ENCODE measurements at places on chromosomes 6 and 20. TPM values are rescaled to one million over a fixed set of nuclear protein-coding genes. Genes with fewer than 3 reads are reported as not detected.

Gene CALHM6
- 3.2 TPM for total RNA-seq

Gene NHSL1
- total RNA-seq = 18.8 TPM

Gene DNAAF9
- total RNA-seq = 7.2 TPM

Gene UBE2C
- 148 TPM for total RNA-seq

Gene MATN4
- 0.10 TPM for total RNA-seq

Gene PSORS1C2
- not detected for total RNA-seq

Gene ERGIC3
- 180 TPM for total RNA-seq

Data from foreskin keratinocyte (primary cell).